ENCODE measurements at places on chromosomes 11 and 22.

DNA sequence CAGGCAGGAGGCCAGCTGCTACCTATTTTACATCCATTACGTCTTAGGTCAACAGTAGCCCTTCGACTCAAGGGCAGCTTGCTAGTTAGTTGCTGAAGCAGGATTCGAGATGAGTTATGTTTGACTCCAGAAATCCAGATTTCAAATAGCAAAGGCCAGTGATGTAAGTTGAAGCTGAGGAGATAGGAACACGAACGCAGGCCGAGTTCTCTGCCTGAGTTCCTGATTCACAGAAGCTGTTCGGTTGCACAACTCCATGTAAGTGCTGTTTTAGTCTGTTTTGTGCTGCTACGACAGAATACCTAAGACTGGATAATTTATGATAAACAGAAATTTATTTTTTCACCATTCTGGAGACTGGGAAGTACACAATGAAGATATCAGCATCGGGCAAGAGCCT lies 111.2 kb downstream of the SLC1A2 start:
- no peak for DNase-seq

DNA sequence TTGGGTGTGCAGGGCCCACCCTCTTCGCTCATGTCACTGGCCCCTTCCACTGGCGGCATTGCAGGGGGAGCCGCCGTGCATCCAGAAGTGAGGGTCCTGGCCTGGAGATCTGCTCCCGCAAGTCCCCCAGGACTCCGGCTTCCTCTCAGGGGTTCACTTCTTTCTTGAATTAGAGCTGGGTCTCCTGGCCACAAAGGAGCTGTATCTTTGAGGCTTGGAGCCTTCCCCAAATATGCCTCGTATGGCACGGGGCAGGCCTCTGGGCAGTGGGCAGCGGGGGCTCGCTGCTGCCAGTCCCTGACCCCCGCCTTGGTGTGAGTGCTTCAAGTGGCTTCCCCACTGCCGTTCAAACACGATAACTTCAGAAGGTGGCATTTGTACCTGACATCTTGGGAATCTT lies 7.4 kb upstream of the IFITM3 start:
- DNase-seq: no peak

- DNase-seq: no peak
These were observed 12.6 kb upstream of the SSTR3 start for GRCh38 chr22:37224757-37225420.

DNA sequence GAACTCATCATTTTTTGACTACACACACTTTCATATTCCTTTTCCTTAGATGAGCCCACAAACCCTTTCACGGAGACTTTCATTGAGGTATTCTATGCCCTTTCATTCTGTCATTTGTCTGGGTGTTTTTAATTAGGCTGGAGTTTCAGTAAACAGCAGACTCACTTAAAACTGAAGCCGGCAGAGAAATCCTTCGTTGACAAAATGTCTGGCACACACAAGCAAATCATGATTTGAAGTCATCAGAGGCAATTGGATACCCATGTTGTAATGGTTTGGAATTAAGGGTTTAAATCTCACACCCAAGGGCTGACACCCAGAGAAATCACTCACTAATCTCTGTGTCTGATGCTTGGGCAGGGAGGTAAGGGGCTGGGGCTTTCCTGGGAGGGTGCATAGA lies 127.1 kb downstream of the EHF start:
- no peak for DNase-seq

DNA sequence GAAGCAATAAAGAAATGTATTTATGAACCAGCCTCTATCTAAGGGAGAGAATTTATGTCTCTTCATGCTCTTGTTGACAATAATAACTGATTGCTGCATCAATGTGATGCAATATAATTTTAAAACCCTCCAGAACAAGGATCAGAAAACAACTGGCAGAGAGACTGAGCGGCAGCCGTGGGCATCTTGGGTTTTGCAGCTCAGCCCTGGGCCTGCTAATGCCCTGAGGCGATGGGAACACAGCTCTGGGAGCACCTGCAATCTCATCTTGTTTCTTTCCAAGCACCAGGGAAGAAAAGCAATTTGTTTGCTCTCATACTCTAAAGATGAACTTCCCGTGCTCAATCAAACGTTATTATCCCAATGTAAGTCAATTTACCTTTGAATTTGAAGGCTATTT lies 245.7 kb downstream of the ST3GAL4 start:
- no peak for DNase-seq

- DNase-seq: no peak
These were observed 17.2 kb upstream of the TSKU start for GRCh38 chr11:76765863-76766350.

GRCh38 chr11:131766637-131767036 lies 396.2 kb downstream of the NTM start:
- no peak for DNase-seq

- peak; percentile 66 for DNase-seq
These were observed 58.4 kb downstream of the KIF18A start for GRCh38 chr11:28049338-28050216.

DNA sequence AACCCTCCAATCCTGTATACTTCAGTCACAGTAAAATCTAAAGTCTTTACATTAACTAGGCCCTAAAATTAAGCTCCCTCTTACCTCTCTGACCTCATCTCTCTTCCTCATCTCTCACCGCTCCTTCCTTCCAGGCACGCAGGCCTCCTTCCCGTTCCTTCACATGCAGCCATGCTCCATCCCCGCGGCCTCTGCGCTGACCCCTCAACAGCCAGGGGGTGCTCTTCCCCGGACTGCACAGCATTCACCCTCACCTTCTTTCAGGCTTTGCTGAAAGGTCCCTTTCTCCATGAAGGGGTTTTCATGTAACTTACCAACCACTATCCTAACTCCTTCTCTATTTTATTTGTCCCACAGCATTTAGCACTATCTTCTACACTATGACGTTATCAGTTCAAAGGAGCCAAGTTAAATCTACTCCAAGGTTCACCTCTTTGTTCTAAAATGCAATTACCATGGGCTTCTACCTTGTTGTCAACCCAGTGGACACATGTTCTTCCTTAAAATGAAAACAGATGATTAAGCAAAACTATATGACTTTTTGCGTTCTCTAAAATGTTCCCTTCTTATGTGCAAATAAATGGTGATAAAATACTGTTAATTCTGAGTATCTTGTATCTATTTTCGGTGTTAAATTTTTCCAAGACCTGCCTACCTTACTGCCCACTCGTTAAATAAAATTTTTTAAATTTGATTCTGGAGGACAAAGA lies 57.8 kb upstream of the APOA1 start:
- DNase-seq: no peak

- no peak for DNase-seq
These were observed 73.9 kb downstream of the SGSM3 start for GRCh38 chr22:40444178-40444831.

- no peak for DNase-seq
These were observed 36.8 kb upstream of the SMTN start for GRCh38 chr22:31044262-31044861.

DNA sequence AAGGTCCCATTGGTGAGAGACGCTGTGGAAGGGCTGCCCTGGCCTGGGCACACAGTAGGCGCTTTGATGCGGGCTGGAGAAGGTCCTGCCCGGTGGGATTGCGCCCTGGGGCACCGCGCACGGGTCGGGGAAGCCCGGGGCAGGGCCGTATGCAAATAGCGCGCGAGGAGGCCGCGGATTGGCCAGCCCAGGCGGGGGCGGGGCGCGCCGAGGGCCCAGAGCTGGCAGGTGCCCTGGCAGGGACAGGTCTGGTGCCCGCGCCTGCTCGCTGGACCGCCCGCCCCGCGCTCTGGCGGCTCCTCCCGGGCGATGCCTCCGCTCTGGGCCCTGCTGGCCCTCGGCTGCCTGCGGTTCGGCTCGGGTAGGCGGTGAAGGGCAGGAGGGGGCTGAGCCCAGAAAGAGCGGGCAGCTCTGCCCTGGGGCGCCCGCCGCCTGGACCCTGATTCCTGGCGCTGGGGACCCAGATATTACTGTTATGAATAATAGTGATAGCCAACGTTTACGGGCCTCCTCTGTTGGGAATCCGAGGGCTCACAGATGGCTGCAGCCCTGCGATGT lies at the start of gene UPK3A:
Gene UPK3A, plus strand, starts transcription at position 245 of the 558 bp plus-strand sequence. Its CDS starts 65 bp downstream, at position 310.
- peak; percentile 28 for DNase-seq

- DNase-seq: no peak
These were observed 1057.3 kb downstream of the OPCML start for GRCh38 chr11:132475026-132475425.

- no peak for DNase-seq
These were observed 108.0 kb upstream of the CADM1 start for GRCh38 chr11:115612046-115612730.

DNA sequence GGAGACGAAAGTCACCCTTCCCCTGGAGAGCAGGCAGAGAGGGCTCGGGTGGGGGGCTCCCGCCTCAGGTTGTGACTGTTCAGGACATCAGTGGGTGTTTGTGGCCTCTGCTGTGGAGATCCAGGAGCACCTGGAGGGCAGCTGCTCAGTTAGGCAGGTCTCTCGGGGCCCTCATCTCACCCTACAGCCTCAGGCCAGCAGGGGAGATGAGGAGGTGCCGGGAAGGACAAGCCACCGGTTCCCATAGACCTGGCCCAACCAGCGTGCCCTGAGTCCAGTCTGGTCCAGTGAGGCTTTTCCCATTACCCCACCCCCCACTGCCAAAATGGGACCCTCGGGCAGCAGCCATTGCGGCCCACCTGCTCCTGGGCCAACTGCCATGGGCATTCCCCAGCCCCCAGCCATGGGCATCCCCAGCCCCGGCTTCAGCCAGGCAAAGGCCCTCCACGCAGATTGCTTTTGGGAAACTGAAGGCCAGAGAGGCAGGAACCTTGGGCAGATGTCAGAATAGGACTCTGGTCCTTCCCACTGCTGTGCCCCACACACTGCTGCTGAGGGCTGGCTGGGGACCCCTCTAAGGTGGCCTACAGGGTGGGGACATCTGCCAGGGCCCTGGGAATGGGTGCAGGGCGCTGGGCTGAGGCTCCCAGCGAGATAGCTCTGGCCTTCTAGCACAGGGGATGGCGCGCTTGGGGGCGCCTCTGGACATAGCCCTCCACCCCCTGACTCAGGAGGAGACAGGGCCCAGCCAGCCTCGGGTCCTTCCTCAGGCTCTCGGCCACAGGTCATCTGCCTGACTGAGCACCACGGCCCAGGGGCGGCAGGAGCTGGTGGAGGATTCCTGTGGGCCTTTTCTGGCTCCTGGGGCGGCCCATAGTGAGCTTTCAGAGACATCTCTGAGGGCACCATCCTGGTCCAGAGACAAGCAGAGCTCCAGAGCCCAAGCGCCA lies 4.8 kb downstream of the PIM3 start:
- DNase-seq: no peak

DNA sequence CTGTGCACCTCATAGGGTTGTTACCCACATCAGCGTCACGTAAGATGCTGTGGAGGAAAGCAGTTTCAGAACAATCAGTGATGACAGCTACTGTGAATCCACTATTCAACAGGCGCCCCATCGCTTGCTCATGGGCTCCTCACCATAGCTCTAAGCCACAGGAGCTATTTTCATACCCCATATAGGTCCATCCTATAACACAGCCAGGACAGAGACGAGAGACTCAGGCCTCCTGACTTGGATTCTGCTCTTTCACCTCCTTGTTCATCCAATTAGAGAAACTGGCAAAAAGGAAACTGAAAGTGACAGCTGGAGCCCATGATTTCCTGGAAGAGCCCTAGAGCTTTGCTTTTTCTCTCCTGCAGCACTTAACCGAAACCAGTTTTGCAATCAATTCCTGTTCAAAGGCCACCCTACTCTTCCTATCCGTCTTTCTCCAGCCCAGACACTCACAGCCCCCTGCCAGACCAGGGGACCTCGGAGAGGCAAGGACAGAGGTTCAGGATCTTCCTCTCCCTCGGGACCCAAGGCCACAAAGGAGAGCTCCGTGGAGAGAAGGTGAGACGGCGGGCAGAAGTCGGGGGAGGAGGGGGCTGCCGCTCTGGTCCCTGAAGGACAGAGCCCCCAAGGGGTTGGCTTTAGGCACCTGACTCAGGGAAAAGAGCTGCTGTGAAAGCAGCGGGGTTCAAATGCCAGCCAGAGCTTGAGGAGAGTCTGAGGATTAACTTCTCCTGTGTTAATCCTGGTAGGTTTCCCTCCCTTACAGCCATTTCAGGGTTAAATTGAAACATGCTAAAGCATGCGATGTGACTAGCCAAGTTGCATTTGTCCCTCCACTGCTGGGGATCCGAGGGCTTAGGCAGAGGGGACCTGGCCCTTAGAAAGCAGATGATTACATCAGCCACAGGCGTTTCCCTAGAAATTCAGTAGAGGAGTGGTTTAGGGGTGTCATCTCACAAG lies at the start of gene APOL6:
Gene APOL6, plus strand, starts transcription at position 381 of the 960 bp plus-strand sequence. CDS start 7,980 bp downstream, outside the sequence.
- no peak for DNase-seq

- DNase-seq: peak; percentile 82
These were observed 42.5 kb downstream of the LARGE2 start for GRCh38 chr11:45964911-45965389.

DNA sequence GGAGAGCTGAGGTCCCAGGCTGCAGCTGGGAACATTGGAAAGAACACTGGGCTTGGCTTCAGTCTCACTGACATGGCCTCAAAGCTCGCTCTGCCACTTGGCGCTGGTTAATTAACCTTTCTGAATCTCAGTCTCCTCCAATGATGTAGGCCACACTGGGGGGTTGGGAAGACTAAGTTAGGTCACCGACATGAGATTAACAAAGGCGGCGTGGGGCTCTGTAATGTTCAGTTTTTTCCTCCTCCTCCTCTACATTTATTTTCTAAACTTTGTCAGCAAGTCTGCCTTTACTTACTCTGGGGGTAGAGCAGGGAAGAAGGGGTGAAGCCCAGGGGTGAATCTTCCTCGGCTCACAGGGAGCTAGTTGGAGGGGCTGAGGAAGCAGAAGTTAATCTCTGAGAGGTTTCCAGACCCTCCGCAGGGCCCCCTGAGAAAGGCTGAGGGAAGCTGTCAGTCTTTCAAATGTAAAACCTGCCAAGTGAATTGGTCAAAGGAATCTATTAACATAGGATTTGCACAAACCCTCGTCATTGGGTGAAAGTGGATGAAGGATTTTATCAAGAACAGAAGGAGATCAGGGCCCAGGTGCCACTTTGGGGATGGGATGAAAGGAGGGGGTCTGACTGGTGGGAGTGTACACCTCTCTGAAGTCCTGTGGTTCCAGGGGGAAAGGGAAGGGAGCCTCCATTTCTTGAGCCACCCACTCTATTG lies 32.1 kb upstream of the TENM4 start:
- no peak for DNase-seq

GRCh38 chr11:76551400-76551799 lies 106.6 kb downstream of the EMSY start:
- DNase-seq: no peak

- DNase-seq: no peak
These were observed 85.5 kb downstream of the PACS1 start for GRCh38 chr11:66155387-66156073.

- no peak for DNase-seq
These were observed 32.9 kb upstream of the FSHB start for GRCh38 chr11:30197869-30198268.

GRCh38 chr11:95157824-95158223 lies 68.2 kb downstream of the ENDOD1 start:
- DNase-seq: no peak

GRCh38 chr11:112874980-112875379 lies 86.2 kb upstream of the NCAM1 start:
- no peak for DNase-seq

- DNase-seq: no peak
These were observed 7.9 kb upstream of the APLNR start for GRCh38 chr11:57244911-57245310.

DNA sequence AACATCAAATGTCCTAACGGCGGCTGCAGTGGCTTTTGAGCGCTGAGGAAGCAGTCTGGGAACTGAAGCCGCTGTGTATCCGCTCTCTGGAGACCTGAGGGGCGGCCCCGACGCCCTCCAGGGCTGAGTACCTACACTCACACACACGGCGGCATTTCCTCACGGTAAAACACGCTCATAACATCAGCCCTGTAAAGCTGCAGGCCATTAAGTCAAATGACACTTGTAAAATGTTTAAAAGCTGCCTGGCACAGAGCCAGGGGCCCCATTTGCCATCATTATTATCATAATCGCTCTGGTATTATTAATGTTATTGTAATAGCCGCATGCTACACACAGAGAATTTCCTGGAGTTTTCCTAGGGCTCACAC lies 5.1 kb downstream of the CARS1 start:
- peak; percentile 98 for DNase-seq
